ENCODE measurements at places on chromosomes 1 and 21.

- DNase-seq, result no peak
Measured at GRCh38 chr1:223486932-223487886, 94.0 kb downstream of the CCDC185 start.

- peak; percentile 90 for DNase-seq
Measured at GRCh38 chr1:162905174-162906158, 44.5 kb upstream of the CCDC190 start.

DNA sequence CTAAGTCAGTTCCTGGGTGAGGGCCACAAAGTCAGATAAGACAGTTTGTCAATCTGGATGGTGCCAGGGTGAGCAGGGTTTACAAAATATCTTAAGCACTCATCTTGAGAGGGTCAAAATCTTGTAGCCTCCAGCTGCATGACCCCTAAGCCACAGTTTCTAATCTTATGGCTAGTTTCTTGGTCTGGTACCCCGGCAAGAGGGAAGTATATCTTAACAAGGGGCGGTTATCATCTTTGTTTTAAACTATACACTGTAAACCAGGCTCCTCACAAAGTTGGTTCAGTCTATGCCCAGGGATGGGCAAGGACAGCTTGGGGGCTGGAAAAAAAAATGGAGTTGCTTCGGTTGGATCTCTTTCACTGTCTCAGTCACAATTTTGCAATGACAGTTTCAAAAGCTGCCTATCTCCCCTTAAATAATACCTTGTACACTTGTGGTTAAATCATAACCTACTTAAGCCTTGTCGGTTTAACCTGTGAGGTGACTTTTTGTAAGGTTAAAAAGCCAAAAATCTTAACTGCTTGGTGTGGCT is 7.8 kb upstream of the CD46 start:
- DNase-seq, result no peak

DNA sequence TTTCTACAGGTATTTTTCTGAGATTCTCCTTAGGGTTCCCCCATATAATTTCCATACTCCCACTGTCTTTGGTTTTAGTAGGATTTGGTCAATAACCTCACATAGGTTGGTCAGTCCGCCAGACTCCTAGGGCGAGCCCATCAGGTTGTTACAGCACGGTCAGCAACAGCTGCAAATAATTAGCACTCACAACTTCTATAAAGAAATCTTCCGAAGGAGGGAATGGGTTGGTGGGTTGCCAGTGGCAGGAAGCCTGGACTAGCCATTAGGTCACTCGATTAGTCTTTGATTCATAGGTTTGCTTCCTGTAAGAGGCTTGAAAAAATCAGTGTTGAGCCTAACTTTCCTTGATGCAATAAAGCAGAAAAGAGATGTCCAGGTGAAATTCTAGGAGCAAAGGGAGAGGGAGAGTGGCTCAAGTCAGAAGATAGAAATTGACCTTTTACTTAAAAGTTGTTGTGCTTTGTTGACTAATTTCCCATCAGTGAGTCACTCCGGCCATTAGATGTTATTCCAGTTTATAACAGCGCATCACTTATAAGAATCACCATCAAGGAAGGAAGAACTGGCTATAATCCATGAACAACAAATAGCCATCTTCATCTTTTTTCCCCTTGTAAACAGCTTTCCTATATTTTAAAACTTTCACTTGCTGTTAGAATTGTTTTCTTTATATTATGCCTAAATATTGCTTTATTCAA is 88.3 kb downstream of the TPR start:
- peak; percentile 22 for DNase-seq

DNA sequence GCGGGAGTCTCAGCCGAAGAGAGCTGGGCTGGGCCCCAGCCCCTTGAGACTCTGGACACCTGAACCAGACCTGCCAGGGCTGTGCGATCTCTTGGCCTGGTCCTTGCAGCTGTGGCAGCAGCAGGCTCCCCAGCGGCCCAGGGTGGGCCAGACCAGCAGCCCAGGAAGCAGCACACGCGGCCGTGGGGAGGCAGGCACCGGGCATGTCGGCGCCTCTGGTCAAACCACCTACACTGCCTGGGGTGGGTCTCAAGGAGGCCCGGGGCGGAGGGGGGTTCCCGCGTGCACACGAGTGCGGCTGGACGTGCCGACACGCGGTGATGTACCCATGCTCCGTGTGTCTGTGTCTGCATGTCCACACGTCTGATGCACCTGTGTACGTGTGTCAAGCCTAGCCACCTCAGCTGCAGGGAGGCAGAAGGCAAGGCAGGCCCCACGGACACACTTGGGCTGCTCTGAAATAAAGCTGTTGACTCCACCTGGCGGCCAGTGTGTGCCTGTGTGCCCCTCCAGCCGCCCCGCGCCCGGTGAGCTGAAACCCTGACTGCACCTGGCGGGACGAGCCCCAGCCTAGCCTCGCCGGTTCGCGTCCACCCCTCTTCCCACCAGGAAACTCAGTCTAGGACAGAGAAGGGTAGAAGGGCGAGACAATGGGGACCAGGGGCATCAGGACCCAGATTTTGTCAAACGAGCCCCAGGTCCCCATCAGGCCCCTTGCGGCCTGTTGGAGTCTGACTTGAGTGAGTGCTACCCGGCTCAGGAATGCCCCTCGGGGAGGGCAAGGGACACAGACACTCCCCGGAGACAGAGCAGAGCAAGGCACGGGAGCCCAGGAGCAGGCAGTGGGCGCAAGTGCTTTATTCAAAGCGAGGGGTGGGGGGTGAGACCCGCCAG is 11.6 kb downstream of the SCNN1D start:
- peak; percentile 59 for DNase-seq

- no peak for DNase-seq
Measured at GRCh38 chr1:31413405-31414001, 490 bp downstream of the SERINC2 start.

DNA sequence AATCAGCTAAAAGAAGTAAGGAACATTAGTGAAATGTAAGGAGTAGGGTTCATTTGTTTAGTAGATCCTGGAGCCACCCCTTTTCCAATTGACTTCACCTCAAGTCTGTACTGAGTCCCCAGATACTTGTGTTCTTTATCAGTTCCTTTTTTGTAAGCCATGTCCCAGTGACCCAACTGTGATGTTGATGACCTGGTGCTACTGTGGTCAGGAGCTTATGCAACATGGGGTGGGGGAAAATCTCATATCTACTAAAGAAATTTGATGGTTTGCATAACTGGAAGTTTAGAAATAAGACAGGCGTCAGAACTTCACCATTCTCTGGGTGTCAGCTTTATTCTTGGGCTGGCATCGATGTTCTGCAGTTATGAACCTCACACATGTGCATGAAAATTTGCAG is 120.5 kb downstream of the LRRC7 start:
- no peak for DNase-seq

DNA sequence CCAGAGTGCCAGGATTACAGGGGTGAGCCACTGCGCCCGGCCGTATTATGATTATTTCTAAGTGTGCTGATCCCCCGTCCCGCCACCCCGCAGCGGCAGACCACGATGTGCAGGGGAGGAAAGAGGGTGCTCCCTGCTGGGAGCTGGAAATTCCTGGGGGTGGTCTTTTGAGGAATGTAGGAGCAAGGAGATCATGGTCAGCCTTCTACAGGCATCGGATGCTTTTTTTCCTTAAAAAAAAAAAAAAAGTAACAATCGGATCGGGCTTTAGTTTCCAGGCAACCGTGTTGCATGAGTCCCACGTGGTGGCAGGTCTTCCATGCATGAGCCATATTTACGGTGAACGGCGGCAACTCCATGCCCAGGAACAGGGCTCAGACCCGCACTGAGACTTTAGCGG is 74.2 kb upstream of the COX20 start:
- DNase-seq, result no peak

DNA sequence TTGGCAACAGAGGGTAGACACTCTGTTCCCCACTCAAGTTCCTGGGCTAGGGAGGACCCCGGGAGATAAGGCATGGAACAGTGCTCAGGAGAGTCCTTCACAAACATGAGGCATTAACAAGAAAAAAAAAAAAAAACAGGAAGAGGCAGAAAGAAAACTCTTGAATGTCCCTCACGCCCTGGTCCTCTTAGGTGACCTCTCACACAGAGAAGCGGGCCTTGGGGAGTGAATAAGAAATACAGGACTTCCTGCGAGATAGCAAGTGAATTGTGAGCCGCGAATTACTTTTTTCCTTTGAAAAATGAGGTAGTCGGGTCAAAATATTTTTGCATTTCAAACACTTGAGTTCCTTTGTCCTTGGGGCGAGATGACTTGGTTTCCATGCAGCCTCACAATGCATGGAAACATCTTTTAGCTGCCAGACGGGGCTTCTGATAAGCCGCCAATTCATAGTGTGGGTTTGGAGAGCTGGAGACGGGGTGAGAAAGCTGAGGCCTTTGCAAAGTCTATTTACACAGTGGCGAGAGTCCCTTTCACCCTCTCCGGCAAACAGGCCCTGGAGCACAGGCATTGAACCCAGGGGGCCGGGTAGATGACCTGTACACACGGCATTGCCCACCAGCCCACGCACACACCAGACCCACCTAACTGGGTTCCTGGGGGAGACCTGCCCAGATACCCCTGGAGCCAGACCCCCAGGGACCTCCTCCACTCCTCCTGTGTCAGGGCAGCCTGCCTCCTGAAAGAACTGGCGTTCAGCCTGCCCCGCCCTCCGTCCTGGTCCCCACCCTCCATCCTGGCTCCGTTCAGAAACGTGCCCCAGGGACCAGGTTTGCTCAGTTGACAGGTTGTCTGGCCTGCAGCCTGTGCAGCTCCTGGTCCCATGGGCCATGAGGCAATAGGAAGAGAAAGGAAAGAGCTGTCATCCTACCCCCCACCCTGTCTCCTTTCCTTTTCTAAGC is 192.3 kb downstream of the PRDM16 start:
- DNase-seq, result no peak

- no peak for DNase-seq
Measured at GRCh38 chr1:14565090-14565489, 33.4 kb upstream of the KAZN start.

- no peak for DNase-seq
Measured at GRCh38 chr1:168100315-168101002, 36.3 kb downstream of the GPR161 start.

- DNase-seq, result no peak
Measured at GRCh38 chr1:32924881-32925344, 23.7 kb upstream of the TMEM54 start.

GRCh38 chr1:107263291-107263915 is 122.6 kb downstream of the NTNG1 start:
- DNase-seq, result peak; percentile 10

DNA sequence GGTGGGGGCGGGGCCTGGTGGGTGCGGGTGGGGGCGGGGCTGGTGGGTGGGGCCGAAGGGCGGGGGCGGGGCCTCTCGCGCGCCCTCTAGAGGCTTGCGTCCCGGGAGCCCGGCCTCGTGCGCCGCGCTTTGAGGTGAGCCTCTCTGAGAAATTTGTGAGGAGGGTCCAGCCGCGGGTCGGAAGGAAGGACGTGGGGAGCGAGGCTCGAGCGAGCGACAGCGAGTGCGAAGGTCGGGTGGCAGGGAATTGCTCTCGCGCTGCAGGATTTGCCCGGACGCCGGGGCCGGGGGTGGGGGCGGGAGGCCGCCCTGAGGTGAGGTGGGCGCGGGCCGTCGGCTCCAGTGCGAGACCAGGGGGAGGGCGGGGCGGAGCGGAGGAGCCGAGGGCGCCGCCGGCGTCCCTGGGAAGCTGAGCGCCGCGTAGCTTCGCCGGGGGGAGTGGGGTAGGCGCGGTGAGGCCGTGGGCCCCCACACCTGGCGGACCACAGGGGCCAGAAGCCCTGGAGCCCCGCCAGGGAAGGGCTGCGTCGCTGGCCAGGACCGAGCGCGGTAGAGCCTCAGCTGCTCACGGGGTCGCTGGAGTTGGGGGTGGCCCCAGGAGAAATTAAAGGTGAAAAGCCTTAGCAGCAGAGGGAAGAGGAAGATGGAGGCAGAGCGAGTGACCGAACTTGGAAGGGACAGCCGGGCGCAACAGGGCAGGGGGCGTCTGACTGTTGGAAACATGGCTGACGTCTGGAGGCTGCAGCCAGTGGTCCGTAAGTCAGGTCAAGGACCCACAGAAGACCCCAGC is 754 bp upstream of the LSS start:
- no peak for DNase-seq

DNA sequence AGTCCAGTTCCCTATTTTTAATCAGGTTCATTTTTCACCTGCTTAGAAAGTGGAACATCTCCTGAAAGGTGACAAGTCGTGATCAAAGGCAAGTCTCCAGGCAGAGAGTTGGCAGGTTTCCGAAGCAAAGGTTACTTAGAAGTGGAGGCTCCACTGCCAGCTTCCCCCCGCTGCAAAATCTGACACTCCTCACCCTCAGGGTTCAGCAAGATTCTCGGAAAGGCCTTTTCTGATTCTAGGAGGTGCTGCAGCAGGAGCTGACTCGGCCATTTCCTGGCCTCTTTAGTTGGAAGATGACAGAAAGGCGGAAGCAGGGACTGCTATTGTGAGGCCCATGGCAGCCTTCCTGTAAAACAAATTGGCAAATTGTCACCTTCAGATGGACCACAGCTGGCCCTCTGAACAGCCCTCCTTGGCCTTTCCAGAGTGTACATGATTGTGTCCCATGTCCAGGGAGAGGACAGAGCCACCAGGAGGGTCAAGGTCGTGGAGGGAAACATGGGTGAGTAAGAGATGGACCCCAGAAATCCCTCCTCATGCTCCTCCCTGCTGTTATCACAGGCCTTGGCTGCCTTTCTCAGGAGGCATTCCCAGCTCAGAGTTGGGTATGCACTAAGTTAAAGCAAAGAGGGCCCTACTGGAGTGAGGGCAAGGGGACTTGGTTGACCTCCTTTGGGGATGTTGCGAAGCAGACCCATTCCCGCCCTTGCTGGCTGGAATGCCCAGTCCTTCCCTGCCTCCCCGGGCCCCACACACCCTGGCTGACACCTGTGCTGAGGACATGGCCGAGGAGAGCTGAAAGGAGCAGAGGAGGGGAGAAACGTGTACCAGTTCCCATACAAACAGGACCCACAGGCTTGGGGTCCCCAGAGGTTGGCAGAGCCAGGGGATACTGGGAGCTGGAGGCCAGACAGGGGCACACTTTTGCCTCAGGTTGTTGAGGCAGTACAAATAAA is 115.5 kb upstream of the IRF2BP2 start:
- DNase-seq, result no peak

DNA sequence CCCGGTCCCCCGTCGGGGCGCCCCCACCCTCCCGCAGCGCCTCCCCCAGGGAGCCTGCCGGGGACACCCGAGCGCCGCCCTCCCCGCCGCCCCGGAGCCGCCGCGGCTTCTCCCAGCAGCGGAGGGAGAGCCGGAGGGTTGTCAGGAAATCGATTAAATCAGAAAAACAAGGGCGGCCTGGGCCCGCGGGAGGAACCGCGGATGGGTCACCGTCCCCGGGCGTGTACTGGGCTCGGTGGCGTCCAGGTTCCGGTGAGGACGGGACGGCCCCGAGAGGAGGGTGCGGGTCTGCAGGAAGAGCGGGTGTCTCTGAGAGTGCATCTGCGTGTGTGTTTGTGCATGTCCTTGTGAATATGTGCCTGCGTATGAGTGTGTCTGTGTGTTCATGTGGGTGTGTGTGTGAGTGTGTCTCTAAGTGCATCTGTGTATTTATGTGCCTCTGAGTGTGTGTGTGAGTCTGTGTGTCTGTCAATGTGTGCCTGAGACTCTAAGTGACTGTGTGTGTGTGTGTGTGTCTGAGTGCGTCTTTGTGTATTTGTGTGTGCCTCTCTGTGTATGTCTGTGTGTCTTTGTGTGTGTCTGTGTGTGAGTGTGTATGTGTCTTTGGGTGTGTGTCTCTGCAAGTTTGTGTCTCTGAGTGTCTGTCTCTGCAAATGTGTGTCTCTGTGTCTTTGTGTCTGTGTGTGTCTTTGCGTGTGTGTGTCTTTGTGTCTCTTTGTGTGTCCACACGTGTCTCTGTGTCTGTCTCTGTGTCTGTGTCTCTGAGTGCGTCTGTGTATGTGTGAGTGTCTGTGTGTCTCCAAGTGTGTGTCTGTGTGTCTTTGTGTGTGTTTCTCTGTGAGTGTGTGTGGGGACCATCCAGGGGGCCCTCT is 1.1 kb downstream of the SPSB1 start:
- DNase-seq, result no peak

Measured in fibroblast of skin of right quadriceps (primary cell).